ENCODE measurements at places on chromosomes 13 and 19. TPM values are rescaled to one million over a fixed set of nuclear protein-coding genes. Genes with fewer than 3 reads are reported as not detected.
A peak's percentile ranks its signal among the peaks of the same experiment; 100 is the strongest.

Gene ZNF253
- total RNA-seq = 37.9 TPM

GRCh38 chr13:21998279-21998990 is 327.6 kb downstream of the FGF9 start:
- H3K4me3 ChIP-seq = no peak overlapping the region
- DNase-seq = no peak
- no peak overlapping the region for H3K27ac ChIP-seq
- H3K36me3 ChIP-seq = no peaks in the 10 kb centered on the region
- H3K4me1 ChIP-seq = no peaks in the 10 kb centered on the region

DNA sequence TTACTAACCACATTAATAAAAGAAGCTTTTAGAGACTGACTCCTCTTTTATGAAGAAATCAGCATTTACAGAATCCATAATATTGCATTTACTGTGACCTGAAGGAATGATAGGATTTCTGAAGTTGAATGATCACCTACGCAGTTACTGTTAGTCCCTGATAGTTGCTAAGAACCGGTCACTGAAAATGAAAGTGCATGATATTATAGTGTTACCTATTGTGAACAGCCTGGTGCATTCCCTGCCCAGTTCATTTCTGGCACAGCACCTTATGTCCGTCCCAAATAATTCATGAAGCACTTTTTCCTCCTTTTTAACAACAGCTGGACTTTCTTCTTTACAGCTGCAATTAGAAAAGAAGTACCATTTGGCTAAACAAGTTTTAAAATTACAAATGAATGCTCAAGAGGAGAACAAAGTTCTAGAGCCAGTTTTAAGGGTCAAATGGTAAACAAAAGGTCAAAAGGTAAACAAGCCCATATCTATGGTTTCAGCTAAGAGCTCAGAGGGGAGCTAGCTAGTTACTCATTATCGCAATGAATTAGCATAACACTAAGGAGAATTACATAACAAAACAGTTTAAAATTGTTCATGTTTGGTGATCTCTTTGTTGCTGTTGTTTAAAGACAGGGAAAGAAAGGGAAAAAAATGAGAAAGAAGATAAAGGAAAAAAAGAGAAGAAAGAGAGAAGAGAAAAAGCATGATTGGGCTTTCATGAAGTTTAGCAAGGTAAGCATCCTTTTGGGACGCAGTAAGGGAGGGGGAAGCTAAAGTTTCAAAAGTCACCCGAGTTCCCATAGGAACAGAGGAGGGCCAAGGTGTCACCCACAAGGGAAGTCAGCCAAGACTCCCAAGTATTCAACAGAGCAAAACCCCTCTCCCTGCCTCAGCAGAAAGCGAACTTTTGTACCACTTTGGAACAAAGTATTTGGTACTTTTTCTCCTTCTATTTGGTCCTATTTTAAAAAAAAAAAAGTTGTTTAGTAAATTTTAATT is 50.2 kb downstream of the FLT3 start:
- H3K36me3 ChIP-seq = no peaks in the 10 kb centered on the region
- H3K4me1 ChIP-seq = no peaks in the 10 kb centered on the region
- H3K4me3 ChIP-seq = no peak overlapping the region
- H3K27ac ChIP-seq = no peak overlapping the region
- DNase-seq = no peak

- no peak overlapping the region for H3K27ac ChIP-seq
- DNase-seq = no peak
- H3K27me3 ChIP-seq = no peaks in the 10 kb centered on the region
- H3K4me1 ChIP-seq = no peaks in the 10 kb centered on the region
These were observed 62.1 kb upstream of the FREM2 start for GRCh38 chr13:38624822-38625221.

- DNase-seq = peak; percentile 24
- H3K4me1 ChIP-seq = peaks cover 43% of the 10 kb centered on the region
- peak overlapping the region; percentile 89 for H3K27ac ChIP-seq
These were observed 816 bp downstream of the SPRED3 start for GRCh38 chr19:38389101-38389925.

DNA sequence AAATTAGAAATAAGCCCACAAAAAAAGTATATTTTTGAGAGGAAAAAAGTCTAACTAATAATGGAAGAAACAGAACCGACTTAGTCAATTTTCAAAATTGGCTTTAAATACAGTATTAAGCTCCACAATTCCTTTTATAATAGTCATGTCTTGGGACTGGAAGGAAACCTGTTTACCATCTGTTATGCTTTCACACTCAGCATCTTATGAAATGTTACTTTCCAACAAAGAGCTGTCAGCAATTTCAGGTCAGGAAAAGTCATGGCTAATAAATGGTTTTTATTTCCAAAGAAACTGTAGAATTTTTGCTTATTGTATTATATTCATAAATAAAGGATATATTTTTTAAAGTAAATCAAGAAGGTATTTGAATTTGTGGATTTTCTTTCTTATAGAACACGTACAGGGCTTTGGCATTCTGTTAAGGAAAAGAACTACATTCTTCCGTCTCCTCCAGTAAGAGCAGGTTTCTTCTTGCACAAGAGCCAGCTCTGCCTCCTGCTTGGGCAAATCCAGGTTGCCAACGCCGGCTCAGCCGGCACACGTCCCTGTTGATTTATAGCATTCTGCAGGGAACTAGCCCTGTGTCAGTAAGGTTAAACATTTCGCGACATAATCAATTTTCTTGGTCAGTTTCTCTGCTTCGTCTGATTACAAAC is 52.9 kb upstream of the GPR12 start:
- peaks cover 28% of the 10 kb centered on the region for H3K27me3 ChIP-seq
- H3K36me3 ChIP-seq = no peaks in the 10 kb centered on the region
- no peak for DNase-seq
- no peak overlapping the region for H3K4me3 ChIP-seq

DNA sequence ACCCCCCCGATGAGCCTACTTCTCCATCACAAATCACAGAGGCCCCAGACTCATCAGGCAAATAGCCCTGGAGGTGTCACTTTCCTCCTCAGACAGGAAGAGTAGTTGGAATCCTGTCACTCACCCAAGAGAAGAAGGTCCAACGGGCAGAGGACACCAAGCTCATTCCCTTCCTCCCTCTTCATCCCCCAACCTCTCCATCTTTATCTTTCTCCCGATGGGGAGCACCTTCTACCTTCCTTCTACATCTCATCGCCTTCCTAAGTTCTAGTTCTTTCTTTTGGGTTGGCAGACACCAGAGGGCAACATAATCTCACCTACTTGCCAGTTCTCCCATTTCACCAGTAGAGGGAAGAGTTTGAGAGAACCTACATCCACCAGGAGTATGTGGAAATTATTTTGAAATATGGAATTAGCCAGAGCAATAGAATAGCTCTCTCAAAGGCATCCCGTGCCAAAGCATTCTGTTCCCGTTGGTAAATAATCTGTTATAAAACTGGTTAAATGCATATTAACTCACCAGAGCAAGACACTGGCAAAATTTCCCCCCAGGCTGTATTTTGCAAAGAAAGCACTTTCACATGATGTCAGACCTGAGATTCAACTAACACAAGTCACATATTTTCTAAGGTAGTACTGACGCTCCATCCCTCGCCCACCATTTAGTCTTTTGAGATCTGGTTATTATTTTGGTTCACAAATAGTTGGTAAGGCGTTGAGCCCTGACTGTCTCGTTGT is 55.0 kb downstream of the ZIC5 start:
- peaks cover 33% of the 10 kb centered on the region for H3K27me3 ChIP-seq
- no peak for DNase-seq
- H3K4me1 ChIP-seq = no peaks in the 10 kb centered on the region

DNA sequence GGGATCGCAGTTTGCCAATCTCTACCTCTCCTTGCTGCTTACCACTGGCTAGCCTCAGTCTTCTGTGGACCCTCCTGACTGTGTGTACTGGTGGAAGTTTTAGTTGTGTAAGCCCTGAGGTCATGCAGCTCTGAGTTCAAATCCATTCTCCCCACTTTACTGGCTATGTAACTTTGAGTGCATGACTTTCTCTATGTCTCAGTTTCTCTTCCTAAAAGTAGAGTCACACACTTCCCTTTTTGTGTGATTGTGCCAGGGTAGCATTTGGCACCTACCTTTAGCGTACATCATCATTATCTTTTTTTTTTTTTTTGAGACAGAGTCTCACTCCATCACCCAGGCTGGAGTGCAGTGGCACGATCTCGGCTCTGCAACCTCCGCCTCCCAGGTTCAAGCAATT is 70.3 kb downstream of the MAP4K1 start:
- peaks cover 6% of the 10 kb centered on the region for H3K4me1 ChIP-seq
- no peak for DNase-seq
- H3K27me3 ChIP-seq = peaks cover 5% of the 10 kb centered on the region
- H3K36me3 ChIP-seq = no peaks in the 10 kb centered on the region

DNA sequence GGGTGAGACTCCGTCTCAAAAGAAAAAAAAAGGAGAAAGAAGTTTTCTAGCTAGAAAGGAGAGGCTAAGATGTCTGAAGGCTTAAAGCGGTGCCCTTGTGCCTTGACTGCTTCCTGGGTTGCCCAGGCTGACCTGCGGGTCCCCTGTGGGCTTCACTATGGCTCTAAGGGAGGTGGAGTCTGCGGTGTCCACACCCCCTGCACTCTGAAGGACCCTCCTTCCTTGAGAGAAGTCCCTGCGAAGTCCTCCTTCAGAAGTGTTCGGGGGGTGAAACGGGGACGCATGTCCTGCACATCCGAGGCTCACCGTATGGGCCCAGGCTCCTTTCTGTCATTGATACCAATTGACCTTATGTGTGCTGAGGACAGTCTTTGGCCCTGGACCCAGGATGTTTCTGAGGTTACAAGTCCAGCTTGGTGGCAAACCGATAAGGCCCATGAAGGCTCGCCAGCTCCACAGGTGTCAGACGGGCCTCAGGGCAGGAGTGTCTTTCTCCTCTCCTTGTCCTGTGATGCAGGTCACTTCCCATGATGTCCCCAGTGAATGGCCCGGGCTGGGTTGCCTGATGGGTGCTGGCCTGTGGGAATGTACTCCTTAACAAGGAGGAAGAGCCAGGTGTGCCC is 11.6 kb upstream of the RNF113B start:
- DNase-seq = no peak
- no peak overlapping the region for H3K4me3 ChIP-seq
- H3K27me3 ChIP-seq = no peaks in the 10 kb centered on the region
- H3K4me1 ChIP-seq = peaks cover 29% of the 10 kb centered on the region
- H3K36me3 ChIP-seq = no peaks in the 10 kb centered on the region

GRCh38 chr19:6590827-6591319 is at the start of gene CD70:
TSS of gene CD70 (minus strand) at chr19:6591150. CDS start at chr19:6591002, 148 bp downstream.
- H3K27me3 ChIP-seq = peaks cover 88% of the 10 kb centered on the region
- peak; percentile 9 for DNase-seq
- H3K4me3 ChIP-seq = peak within 1 kb of the TSS; percentile 25
- no peaks in the 10 kb centered on the region for H3K36me3 ChIP-seq
- H3K4me1 ChIP-seq = peaks cover 29% of the 10 kb centered on the region

Measured in neural crest cell (in vitro differentiated cells).